Stimulated activated CD8-positive, alpha-beta memory T cell treated with anti-CD3 and anti-CD28 coated beads, Interleukin-4, amount 100 ng/mL, for 4 hours (primary cell): ENCODE measurements at places on chromosomes 3 and 15.

- no peak for DNase-seq
Measured at GRCh38 chr3:98763076-98763475, at the start of gene ST3GAL6. Gene ST3GAL6, plus strand, starts transcription at chr3:98763340. Its CDS starts 5,101 bp downstream, at chr3:98768441.

GRCh38 chr15:25251700-25252390 lies 187.0 kb downstream of the UBE3A start:
- no peak for DNase-seq

DNA sequence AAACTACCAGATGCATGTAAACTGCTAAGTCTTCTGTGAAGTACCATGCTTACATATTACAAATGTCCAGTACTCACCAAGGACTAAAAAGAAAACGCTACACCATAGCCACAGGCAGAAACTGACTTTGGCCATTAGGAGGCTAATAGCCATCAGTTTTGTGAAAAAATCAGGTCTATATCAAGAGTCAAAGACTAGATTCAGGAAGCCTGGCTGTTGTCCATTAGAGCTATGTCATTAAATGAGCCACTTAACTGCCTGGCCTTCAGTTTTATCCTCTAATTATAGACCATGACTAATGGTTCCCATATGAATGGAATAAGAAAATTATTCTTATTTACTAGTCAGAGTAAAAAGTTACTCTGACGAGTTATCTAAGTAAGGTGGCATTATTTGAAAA lies 144.1 kb downstream of the VPS13C start:
- DNase-seq: no peak

DNA sequence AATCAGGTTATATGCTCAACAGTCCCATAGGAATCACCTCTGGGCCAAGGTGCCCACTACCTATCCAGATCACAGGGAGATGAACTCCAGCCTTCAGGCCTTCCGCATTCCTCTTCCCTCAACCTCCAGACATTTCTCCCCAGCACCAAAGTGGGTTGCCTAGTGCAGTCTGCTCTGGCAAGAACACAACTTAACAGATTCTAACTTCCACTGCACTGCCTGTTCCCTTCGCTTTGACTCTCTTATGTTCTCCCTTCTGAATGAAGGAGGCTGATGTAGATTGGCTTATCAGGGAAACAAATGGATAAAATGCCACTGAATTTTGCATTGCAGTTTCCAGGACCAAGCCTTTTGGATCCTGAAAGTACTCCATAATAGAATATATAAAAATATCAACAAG lies 106.3 kb downstream of the SRGAP3 start:
- DNase-seq: no peak

DNA sequence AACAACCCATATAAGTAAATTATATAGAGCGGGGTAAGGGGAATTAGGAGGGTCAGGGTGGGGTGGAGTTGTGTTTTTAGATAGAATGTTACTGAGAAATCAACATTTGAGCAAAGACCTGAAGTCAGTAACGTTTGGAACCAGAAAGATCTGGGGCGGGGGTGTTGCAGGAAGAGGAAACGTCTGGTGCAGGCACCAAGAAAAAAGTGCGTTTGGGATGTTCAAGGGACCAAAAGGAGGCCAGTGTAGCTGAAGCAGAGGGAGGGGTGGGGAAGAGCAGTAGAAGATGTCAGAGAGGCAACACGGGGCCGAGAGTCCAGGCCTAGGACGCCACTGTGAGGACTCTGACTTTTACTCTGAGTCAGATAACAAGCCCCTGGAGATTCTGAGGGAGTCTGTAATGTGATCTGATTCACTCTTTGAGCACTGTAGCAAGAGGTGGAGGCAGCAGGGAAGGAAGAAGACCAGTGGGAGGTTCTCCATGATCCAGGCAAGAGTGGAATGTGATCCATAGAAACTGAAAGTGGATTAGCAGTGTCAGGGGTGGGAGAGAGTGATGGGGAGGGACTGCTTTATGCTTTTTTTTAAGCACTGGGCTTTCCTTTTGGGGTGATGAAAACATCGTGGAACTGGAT lies 179.3 kb upstream of the CHRM5 start:
- no peak for DNase-seq

- DNase-seq: no peak
Measured at GRCh38 chr3:113551820-113552219, 19.5 kb downstream of the SIDT1 start.

- DNase-seq: no peak
Measured at GRCh38 chr3:132265488-132265887, 51.7 kb upstream of the ACP3 start.

DNA sequence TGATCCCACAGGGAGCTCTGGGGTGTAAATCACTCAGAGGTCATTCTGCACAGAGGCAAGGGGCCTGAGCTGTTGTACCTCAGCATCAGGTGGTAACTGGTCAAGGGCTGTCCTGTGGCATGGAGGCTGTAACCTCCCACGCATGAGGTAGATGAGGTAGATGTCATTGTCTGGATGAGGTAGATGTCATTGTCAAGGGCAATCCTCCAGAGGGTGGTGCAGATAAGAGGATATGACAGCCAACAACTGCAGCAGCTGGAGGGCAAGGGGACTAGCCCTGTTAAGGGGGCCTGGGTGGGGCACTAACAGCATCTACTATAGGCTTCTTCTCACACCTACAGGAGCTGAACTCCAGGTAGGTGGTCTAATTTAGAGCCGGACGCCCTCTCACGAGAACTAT lies 55.6 kb downstream of the THRB start:
- no peak for DNase-seq
